ENCODE measurements at places on chromosomes 4 and X.
A peak's percentile ranks its signal among the peaks of the same experiment; 100 is the strongest.

GRCh38 chrX:9342561-9343051 lies 122.3 kb upstream of the TBL1X start:
- DNase-seq: peak; percentile 93

- DNase-seq: no peak
Observed at GRCh38 chr4:113674251-113674650, 87.3 kb downstream of the CAMK2D start.

GRCh38 chr4:8830611-8831200 lies 40.9 kb downstream of the HMX1 start:
- no peak for DNase-seq

GRCh38 chr4:113411496-113411938 lies 350.0 kb downstream of the CAMK2D start:
- DNase-seq: no peak

DNA sequence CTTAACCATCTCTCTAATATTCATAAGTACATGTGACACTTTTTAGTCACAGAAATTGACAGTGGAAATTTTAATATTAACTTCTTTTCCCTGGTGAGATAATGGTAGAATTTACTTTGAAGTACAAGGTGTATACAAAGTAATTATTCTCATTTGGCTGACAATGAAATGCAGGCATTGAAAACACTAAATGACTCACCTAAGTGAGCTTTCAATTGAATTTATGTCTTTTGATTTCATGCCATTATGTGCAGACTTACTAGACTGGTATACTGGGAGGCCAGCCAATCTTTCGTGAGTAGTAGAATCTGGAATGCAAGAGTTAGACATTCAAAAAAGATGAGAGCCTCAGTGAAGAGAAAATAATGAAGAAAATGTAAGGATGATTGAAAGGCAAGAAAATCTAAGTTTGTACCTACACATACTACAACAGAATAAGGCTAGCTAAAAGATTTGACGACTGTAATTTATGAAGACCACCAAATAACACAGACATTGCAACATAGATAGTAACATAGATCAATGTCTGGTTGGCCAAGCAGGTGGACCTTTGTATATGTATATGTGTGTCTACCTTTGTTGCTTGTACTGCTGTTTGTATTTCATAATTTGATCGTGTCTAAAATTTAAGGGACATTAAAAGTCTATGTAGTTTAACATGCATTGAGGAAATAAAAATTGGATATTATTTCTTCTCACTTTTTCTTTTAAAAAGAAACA lies 459.7 kb downstream of the IL15 start:
- no peak for DNase-seq

DNA sequence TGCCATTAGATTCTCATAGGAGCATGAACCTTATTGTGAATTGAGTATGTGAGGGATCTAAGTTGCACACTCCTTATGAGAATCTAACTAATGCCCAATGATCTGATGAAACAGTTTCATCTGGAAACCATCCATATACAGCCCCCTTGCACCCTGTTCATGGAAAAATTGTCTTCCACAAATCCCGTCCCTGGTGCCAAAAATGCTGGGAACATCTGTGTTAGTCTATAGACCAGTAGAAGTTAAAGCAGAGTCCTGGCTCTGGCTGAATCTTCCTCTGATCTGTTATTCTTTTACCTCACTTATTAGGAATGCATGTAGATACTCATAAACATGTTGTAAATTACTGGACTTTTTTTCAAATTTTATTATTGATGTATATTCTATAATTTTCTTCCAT lies 29.2 kb downstream of the SULT1B1 start:
- DNase-seq: no peak

- DNase-seq: no peak
Observed at GRCh38 chr4:2606960-2607506, 70.6 kb downstream of the FAM193A start.

DNA sequence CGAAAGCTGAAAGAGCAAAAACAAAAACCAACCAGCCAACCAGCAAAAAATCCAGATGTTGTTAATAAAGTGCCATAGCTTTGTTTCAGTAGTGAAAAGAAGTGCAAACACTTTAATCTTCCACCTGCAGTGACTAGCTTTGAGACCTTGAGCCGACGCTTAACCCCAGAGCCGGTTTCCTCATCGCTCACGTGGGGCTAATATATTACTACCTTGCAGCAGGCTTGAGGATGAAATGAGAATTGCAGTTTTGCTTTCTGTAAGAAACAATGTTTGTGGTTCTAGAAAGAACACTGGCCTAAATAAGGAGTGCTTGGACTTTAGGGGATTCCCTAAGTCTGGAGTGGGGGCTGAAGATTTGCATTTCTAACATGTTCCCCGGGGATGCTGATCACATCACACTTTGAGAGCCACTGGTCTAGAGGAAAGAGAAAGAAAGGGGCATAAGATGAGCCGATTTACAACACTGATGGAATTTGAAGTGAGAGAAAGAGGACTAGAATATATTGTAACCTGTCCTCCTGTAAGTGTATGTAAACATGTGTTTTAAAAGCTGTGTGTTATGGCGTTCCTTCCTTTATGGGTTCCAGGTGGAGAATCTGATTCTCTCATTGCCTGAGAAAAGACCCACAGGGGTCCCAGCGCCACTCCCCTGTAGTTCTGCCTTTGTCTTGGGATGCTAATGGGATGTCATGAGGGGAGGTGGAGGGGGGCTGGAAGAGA lies 1.4 kb downstream of the FGF2 start:
- DNase-seq: no peak

DNA sequence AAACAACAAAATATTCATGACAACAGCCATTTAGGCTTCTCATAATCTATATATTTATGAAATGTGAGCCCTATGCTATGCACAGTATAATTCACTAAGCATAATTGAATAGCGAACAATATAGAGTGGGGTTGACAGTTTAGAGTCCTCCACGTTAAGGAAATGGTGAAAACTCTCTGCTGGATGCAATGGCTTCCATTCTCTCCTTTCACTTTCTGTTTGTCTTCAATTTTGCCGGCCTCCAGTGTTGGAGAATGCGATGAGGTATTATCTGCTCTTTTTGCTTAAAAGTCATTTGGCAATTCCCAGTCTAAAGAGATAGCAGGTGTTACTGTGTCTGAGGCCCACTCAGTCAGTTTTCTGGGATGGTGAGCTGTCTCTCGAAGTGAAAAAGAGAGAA lies 52.1 kb downstream of the NPY5R start:
- DNase-seq: no peak

- no peak for DNase-seq
Observed at GRCh38 chr4:81565142-81565870, 93.6 kb upstream of the RASGEF1B start.

- no peak for DNase-seq
Observed at GRCh38 chr4:41066049-41066448, 148.3 kb downstream of the APBB2 start.

- DNase-seq: no peak
Observed at GRCh38 chr4:85968945-85969819, 390.7 kb downstream of the MAPK10 start.

Measured in esophagus muscularis mucosa (tissue), 4 donors.